ENCODE measurements at places on chromosomes 1 and 21.

DNA sequence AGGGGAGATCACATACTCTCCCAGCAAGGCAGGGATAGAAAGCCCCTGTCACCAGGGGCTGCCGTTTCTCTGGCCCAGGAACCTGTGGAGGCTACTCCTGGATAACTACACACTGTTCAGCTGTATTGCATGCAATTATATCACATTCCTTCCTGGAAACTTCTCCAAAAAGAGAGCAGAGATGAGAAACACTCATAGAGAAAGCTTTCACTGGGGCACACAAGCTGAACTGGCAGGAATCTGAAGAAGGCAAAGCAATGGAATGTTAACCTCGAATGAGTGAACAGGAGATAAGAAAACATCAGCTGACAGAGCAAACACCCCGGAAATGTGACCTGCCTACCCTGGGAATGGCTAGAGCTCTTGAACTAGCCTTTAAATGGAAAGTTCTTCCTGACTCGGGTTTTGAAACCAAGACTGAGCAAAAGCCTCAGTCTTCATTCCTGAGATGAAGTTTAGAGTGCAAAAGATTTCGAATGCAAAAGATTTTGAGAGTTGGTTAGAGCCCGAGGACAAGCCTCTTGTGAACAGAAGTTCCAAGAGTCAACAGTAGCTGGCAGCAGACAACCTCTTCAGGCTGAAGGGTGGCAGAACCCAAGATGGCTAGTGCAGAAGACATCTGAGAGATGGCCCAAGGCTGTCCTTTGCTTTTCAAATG is 32.3 kb downstream of the CCN1 start:
- DNase-seq = no peak

- DNase-seq = no peak
Observed at GRCh38 chr1:13990939-13991338, 291.0 kb downstream of the PRDM2 start.

- no peak for DNase-seq
Observed at GRCh38 chr1:165773324-165773965, 4.8 kb upstream of the TMCO1 start.

- DNase-seq = no peak
Observed at GRCh38 chr1:212410231-212410820, 4.4 kb downstream of the PACC1 start.

- no peak for DNase-seq
Observed at GRCh38 chr1:213362598-213362997, 311.6 kb downstream of the RPS6KC1 start.

DNA sequence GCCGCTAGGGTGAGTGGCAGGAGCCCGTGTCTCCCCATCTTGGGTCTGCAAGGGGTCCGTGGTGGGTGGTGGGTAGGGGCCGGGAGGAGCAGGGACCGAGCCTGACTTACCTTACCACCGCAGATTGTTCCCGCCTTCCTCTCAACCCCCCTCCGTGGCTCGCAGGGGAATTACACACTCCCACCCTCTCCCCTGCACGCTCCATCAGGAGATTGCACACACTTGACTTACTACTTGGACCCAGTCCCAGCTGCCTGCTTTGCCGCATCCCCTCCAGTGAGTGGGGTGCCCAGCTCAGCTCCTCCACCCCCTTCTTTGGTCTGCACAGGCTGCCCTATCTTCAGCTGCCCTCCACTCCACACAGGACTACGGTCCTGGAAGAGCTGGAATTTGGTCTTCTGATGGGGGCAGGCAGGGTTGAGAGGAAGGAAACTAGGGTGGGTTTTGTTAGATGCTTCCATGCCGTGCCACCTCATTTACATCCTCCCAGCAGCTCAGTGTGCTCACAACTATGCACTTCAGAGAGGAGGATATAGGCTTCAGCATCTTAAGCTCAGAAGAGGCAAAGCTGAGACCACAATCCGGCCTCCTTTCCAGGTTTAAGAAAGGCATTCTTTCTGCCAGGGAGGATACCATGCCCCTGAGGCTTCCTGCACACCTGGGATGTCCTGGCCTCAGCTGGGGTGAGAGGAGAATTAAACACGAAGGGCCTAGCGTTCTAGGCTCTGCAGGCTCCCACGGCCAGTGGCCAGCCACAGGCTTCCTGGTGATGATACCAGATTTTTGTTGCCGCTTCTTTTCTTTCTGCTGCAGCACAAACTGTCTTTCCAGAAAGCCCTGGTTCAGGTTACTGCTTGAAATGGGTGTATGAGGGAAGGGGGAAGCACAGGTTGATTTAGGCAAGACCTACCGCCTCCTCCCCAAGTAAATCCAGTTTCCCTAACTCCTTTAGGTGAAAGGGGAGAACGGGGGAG is 2.3 kb downstream of the KCNC4 start:
- no peak for DNase-seq

DNA sequence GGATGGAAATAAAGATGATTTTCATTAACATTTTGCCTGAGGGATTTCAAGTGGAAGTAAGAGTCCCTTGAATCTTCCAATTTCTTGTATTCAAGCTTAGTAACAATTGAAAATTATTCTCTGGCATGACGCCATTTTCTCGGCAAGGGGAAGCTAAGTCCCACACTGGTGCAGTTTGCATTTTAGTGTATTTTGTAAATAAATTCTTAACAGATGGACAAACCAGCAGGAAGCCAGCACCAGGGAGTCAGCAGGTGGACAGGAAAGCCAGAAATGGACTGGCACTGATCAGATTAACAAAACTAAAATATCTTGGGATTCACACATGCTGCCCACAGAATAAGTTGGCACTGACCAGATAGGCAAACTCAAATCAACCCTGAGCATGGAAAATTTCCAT is 311.3 kb downstream of the LRRIQ3 start:
- no peak for DNase-seq

DNA sequence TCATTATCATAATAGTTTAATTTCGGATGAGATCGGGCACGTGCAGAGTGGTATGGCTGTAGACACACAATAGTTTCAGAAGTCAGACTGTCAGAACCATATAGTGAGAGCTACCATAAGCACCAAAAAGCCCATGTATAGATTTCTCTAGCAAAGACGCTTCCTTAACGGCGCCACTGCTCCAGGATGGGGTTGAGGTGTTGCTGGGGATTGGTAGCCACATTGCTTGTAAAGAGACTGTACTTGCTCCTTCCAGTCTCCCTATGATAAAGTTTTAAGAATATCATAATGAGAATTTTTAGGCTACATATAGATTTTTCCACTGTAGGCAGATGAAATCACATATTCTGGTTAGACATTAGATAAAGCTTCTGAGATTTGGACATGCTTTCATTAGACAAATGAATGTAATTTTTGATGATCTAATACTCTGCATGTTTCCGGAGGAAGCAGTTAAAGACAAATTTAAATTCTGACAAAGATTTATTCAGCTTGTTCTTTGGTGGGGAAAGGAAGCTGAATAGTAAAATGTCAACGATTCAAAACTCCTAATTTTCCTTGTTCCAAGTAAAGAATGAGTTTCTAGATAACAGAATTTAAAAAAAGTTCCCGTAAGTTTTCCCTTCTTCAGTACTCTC is 77.7 kb downstream of the MAP3K7CL start:
- DNase-seq = no peak

- no peak for DNase-seq
Observed at GRCh38 chr1:239672256-239672655, 285.9 kb downstream of the CHRM3 start.

- DNase-seq = no peak
Observed at GRCh38 chr1:37949524-37950152, 2.8 kb upstream of the INPP5B start.

GRCh38 chr1:68442006-68442405 is 7.7 kb downstream of the RPE65 start:
- no peak for DNase-seq

GRCh38 chr1:26094076-26094669 is 17.5 kb upstream of the PDIK1L start:
- DNase-seq = no peak

GRCh38 chr1:231841616-231842344 is 215.2 kb downstream of the DISC1 start:
- DNase-seq = no peak

DNA sequence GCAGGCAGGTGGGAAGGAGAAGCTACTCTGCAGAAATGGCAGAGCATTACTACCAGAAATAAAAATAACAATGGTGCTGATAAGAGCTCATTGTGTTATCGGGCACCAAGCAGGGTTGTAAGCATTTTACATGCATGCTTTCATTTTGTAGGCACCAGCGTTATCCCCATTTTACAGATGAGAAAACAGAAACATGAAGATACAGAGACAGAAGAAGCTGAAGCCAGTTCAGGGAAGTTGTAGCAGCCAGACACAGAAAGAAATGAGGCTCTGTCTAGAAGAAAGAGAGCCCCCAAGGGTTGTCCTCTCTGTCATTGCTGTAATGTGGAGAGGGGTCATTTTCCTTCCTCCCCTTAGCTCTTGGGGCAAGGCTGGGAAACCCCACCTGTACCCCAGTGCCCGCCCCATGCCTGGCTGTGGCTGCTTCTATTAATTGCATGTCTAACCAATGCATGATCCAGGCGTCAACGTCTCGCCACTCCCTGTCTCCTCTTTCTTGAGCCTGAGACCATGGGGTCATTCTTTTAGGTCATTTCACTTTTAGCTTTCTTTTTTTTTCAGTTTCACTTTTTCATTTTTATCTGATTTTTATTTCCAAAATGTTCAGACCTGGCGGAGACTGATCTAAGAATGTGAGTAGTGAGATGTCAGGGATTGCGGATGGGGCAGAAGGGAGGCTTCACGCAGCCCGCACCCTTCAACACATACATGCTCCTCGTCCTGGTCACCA is 6.8 kb downstream of the OLIG1 start:
- DNase-seq = no peak

- no peak for DNase-seq
Observed at GRCh38 chr1:93963585-93963984, 54.4 kb upstream of the GCLM start.

DNA sequence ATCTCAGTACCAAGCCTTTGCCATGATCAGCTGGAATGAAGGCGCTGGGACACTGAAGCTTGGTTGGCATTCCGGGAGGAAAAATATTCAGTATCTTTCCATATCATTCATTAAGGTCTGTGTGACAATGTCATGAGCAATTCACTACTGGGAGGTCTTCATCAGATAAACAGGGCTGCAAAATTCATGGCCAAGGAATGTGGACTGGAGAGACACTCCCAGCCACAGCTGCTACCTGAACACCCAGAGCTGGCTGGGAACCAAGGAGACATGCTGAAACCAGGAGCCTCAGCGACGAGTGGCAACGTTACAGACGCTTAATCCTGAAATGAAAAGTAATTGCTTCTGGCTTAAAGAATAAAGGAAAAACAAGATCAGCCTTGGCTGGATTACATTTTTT is 30.6 kb upstream of the DDAH1 start:
- no peak for DNase-seq

GRCh38 chr1:234515821-234516241 is 36.9 kb upstream of the TARBP1 start:
- no peak for DNase-seq

DNA sequence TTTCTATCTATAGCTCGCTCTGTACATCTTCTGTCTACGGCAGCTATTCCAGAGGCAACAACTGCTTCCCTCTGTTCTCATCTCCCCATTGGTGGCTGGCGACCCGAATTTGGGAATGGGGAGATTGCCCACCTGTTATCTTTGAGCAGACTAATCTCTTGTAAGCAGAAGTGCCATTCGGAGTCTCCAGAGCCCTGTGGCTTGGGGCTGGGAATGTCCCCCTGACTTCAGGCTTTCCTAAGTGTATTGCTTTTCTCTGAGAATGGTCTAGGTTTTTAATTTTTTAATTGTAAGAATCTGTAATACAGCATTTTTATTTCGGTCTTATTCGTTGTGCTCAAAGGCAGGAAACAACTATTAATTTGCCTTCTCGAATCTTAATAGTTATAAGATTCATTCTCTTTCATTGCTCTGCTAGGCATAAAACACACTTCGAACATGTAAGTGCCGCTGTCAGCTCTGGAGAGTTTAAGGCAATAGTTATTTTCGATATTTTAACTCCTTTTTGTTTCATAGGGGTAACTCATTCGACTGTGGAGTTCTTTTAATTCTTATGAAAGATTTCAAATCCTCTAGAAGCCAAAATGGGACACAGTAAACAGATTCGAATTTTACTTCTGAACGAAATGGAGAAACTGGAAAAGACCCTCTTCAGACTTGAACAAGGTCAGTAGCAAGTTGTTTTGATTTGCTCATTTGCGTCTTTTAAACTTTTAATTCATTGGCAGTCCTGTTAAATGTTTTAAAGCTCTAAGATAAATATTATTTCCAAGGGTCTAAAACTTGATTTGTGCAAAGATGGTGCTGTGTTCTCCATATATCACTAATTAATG is 514 bp downstream of the AGL start:
- DNase-seq = no peak

DNA sequence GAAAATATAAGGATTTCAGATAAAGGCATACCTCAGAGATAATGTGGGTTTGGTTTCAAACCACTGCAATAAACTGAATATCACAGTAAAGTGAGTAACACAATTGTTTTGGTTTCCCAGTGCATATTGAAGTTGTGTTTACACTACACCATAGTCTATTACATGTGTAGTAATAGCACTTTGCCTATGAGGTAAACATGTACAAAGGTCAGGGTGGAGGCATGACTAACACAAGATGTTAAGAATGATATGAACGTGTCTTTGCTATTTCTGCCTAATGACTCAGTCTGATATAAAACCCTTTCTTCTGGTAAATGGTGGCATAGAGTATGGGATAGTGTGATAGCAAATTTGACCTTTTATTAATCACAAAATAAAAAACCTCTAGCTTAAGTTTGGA is 621.5 kb upstream of the ADGRL2 start:
- DNase-seq = no peak

DNA sequence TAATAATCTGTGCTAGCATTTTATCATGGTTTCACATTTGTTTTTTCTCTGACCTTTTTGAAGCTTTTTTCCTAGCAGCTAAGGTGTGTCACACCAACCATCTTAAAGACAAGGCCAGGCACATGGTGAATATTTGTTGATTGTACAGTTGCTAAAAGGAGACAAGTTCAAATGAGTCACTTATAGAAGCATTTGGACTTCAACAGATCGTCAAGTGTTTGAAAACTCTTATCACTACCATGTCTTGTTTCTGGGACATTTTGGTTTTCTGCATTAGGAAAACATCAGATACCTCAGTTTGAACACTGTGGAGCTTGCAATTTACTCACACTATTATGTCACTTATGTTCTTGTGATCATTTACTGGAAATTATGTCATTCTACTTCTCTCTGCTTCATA is 407.3 kb downstream of the USP25 start:
- DNase-seq = no peak

- DNase-seq = no peak
Observed at GRCh38 chr1:206859082-206859521, 6.3 kb upstream of the IL20 start.

- DNase-seq = no peak
Observed at GRCh38 chr1:2804628-2805351, 3.3 kb upstream of the TTC34 start.

GRCh38 chr1:56286506-56286905 is 292.9 kb downstream of the PLPP3 start:
- no peak for DNase-seq

DNA sequence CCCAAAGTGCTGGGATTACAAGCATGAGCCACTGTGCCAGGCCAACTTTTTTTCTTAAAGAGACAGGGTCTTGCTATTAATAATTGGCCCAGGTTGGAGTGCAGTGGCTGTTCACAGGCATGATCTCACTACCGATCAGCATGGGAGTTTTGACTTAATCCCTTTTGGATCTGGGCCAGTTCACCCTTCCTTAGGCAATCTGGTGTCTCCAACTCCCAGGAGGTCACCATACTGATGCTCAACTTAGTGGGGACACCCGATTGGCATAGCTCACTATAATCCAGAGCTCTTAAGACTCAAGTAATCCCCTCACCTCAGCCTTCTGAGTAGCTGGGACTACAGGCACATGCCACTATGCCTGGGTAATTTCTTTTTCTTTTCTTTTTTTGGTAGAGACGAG is 64.2 kb upstream of the SCYL3 start:
- no peak for DNase-seq

GRCh38 chr1:153585006-153585405 is 19.4 kb upstream of the S100A2 start:
- DNase-seq = no peak
